Pancreas (tissue), 10 donors: ENCODE measurements at places on chromosomes 7 and 10.

DNA sequence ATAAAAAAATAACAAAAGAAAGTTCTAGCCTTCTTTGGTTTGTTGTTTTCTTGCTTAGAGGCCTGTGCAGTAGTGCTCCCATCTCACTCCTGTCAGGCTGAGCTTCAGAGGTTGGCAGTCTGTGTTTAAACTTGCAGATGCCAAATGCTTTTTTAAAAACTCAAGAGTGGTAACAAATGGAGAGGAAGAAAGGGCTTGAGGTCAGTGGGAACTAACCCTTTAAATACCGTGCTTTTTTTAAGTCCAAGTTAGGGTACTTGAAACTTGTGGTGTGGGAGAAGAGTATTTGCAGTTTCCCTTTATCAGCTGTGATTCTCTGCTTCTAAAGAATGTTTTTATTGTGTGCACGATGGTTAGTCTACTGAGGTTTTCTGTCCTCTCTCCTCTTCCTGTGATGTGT lies 29.4 kb downstream of the ZRANB1 start:
- H3K36me3 ChIP-seq, result no peaks in the 10 kb centered on the region
- H3K4me3 ChIP-seq, result no peak overlapping the region
- H3K27me3 ChIP-seq, result no peaks in the 10 kb centered on the region
- no peaks in the 10 kb centered on the region for H3K4me1 ChIP-seq
- no peak for DNase-seq

DNA sequence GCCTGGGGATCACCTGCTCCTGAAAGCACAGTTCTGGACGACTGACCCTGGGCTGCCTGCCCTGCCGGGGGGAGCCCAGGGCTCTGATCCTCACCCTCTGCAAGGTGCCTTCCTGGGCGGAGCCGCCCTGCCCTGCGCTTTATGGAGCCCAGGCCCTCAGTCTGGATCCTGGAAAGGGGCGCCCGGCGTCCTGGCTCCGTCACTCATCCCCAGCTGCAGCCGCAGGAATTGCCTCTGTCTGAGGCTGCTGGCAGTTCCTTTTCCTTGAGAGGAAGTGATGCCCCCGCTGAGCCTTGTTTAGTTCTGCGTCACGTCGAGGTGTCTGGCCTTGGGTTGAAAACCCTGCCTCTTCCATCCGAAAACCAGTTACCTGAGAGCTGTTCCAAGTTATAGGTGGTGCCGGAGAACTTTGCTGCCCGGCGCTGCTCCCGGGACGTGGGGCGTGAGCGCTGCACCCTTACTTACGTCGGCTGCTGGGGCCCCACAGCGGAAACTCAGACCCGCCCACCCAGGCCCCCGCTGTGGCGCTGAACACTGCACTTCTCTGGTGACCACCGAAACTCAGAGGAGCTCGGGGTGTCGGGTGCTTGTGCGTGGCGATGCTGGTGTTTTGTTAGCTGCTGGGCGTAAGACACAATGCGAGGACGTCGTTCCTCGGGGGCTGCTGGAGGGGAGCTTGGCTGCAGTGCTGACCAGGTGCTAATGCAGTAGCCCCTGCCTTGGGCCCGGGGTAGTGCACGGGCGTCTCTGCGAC lies 5.4 kb downstream of the MAFK start:
- no peak overlapping the region for H3K4me3 ChIP-seq
- peaks cover 49% of the 10 kb centered on the region for H3K4me1 ChIP-seq
- no peaks in the 10 kb centered on the region for H3K27me3 ChIP-seq

GRCh38 chr10:91410638-91411371 lies 661 bp downstream of the HECTD2 start:
- H3K36me3 ChIP-seq, result no peaks in the 10 kb centered on the region
- H3K27me3 ChIP-seq, result no peaks in the 10 kb centered on the region
- H3K4me1 ChIP-seq, result peaks cover 10% of the 10 kb centered on the region
- peak overlapping the region; percentile 100 for H3K27ac ChIP-seq

GRCh38 chr10:91162050-91162494 lies 58.4 kb upstream of the PCGF5 start:
- peak overlapping the region; percentile 67 for H3K27ac ChIP-seq
- no peaks in the 10 kb centered on the region for H3K27me3 ChIP-seq
- H3K4me1 ChIP-seq, result no peaks in the 10 kb centered on the region
- H3K36me3 ChIP-seq, result no peaks in the 10 kb centered on the region
- peak overlapping the region; percentile 89 for H3K4me3 ChIP-seq
- no peak for DNase-seq
